Fibroblast of mammary gland (primary cell): ENCODE measurements at places on chromosomes 5 and 9.

DNA sequence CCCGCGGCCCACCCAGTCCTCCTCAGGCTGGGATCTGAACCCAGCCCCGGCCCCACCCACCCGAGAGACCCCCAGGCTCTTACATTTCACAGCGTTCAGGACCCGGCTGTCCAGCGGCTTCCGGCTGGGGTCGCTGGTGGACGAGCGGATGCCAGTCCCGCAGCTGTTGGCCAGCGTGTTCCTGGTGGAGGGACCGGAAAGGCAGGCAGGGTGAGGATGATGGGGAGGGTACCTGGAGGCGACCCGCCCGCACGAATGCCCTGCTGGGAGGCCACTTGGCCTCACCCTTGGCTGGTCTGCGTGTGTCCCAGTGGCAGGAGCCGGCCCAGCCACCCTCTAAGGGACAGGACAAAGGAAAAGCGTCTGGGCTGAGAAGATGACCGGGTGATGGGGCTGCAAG is 51.9 kb upstream of the UBAC1 start:
- DNase-seq: no peak

DNA sequence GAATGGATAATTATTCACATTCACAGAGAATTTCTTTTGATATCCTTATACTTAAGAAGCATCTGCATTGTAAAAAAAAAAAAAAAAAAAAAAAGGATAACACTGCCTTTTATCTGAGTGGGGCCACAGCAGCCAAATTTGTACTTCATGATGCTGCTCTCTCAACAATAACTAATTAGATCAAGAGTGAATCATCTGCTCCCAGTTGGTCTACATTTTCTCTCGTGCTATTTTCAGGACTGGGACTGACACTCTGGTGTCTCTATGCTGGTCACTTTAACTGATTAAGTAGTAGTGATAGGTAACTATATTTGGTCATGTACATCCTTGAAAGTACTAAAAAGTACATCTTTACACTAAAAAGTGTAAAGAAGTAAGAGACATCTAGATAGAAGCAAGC is 90.1 kb downstream of the RFX3 start:
- peak; percentile 12 for DNase-seq

GRCh38 chr9:122212473-122213004 is 16.2 kb downstream of the LHX6 start:
- DNase-seq: no peak

GRCh38 chr9:71607461-71607881 is 160.8 kb downstream of the CEMIP2 start:
- peak; percentile 9 for DNase-seq

DNA sequence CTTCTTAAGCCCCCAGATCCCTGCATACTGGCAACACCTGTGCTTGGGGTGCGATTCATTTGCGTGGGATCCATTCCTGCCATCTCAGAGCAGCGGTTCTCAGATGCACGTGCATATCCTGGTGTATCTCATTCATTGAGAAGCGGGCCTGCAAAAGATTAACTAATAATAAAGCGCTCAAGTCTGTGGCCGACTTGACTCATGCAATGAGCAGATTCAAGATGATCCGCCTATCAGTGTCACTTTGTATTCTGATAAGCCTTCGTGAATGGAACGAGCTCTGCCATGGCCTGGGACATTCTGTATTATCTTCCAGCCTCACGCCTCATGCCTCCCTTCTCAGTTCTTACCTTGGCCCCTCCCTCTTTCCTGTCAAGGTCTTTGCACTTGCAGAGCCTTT is 22.3 kb downstream of the C1QTNF2 start:
- no peak for DNase-seq

DNA sequence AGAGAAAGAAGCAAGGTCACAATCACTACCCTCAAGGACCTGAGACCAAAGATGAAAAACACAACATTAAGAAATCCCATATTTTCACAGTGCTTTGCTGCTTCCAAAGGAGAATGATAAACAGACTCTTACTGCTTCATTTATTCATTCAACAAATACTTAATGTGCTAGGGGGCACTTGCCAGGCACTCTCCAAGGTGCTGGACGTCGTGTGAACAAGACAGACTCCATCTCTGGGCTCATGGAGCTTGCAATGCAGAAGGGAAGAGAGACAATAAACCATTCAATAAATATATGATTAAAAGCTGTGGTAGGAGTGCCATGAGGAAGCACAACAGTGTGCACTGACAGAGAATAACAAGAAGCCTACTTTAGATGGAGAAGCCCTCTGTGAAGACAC is 327.7 kb downstream of the CDK5RAP2 start:
- DNase-seq: peak; percentile 1

GRCh38 chr9:124231095-124231737 is 26.5 kb upstream of the NEK6 start:
- no peak for DNase-seq

DNA sequence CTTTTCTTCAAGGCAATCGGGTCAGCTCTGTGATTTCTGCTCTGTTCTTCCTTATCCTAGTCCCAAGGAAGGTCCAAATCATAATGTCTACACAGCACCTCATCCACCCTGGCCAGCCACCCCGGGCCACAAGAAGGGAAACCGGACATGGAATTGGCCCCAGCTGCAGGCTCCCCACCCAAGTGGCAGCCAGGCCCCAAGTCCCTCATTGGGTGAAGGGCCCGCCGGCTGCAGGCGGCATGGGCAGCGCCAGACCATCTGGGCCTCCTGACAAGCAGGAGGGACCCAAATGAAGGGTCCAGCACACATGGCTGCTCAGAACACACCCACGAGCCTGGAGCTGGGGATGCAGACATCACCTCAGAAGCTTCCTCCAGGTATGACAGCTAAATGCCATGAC is 33.7 kb downstream of the BICD2 start:
- DNase-seq: no peak

DNA sequence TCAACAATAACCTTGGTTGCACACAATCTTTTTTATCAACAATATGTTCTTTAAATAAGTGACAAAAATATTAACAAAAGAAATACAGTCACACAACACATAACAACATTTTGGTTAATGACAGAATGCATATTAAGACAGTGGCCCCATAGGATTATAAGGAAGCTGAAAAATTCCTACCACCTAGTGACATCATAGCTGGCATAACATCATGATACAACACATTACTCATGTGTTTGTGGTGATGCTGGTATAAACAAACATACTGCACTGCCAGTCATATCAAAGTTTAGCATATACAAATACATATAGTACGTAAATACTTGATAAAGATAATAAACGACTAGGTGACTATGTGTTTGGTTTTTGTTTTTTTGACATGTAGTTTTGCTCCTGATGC is 344.8 kb upstream of the POU5F2 start:
- DNase-seq: peak; percentile 6

DNA sequence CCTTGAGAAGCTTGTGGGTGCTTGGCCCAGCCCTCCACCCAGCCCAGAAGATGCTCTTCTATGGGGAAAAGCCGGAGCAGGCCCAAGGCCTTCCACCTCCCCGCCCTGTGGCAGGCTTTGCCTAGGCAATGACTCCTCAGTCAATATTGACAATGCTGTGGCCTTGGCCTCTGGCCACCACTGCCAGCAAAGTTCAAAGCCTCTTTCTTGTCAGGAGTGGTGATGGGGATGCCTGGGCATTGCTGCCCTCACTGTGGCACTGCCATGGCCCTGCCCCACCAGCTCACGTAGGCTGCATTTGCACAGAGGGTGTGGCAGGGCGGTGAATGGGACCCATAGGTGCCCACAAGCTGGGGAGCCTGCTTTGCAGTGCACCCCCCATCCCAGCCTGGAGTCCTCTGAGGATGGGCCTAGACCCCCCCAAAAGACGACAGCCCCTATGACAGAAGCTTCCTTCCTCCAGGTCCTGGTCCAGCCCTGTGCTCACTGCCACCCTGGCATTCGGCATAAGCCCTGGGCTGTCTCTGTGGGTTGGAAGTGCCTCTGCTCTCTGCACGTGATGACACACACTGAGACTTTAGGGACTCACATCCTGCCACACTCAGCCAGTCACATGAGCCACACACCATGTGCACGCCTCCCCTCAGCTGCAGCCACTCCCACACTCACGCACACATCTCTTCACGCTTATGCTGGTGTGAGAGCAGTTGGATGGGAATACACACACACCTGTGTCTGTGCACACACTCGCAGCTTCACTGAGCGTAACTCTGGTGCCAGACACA is 31.1 kb downstream of the MORN5 start:
- no peak for DNase-seq

DNA sequence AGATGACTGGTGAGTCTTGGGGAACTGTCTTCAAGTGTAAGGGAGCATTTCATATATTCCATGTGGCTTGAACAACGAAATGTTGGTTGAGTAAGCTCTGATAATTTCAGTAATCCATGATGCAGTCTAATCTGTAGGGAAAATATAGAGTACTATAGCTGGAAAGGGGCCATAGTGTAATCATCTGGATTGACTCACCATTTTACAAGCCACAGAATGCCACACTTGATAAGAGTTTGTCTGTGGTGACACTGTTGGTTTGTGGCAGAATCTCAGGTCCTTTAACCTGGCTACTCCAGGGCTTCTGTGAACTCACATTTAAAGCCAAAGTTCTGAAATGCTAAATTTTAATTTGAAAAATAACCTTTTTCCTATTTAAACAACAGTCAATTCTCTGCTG is 16.3 kb upstream of the MAML1 start:
- no peak for DNase-seq

DNA sequence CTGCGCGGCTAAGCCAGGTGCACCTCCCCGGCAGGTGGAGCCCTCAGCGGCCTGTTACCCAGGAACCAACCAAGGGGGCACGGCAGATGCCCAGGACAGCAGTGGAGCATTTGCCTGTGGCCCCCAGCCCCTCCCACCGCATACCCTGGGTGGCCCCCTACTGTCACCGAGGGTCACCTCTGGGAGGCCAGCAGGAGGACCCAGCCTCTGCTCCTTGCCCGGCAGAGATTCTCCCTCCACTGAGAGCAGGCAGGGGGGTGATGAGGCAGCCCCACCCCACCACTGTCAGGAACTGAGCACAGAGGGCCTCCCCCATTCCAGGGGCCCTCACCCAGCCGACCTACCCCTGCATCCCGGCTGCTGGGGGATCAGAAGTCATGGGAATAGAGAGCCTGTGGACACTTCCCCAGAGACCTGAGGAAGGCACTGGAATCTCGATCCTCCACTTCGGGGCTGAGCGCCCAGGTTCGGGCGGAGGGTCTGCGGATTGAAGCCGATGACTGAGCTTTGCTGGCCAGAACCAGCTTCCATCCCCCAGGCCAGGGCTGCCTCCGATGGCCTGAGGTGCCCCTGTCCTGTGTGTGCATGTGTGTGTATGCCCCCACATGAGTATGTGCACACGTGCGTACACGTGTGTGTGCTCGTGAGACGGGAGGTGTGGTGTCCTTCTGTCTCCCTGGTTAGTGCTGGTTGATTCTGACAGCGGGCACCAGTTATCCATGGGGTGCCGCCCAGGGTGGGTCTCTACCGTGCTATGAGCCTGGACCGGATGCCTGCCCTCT is at the start of gene QRFP:
Gene QRFP (minus strand): TSS at position 580 of the 782 bp plus-strand sequence. CDS start 2,974 bp downstream, outside the sequence.
- no peak for DNase-seq

- no peak for DNase-seq
Observed at GRCh38 chr5:139925650-139926640, 117.2 kb downstream of the NRG2 start.

DNA sequence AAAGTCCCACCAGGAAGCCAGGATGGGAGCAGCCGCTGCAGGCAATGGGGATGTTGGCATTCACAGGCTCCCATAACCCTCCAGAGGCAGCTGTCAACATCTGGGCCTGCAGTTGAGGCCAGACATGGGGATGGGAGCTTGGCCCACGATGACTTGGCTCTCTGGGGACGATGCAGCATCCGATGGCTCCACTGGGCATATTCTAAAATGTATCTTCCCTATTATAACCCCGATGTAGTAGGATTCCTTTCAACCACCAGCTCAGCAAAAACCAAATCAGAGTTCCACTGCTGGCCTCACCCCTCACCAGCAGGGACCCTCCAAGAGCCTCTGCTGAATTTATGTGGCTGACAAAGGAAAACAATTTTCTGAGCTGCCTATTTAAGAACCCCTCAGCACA is 7.1 kb downstream of the SPRY4 start:
- peak; percentile 38 for DNase-seq

GRCh38 chr9:90309809-90310520 is 332.7 kb downstream of the DIRAS2 start:
- DNase-seq: no peak

DNA sequence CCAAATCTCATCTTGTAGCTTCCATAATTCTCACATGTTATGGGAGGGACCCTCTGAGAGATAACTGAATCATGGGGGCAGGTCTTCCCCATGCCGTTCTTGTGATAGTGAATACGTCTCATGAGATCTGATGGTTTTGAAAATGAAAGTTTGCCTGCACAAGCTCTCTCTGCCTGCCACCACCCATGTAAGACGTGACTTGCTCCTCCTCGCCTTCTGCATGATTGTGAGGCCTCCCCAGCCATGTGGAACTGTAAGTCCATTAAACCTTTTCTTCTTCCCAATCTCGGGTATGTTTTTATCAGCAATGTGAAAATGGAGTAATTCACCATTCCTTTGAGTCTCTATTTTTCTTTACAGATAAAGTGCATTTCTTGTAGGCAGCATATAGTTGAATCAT is 66.9 kb upstream of the FNIP1 start:
- no peak for DNase-seq

DNA sequence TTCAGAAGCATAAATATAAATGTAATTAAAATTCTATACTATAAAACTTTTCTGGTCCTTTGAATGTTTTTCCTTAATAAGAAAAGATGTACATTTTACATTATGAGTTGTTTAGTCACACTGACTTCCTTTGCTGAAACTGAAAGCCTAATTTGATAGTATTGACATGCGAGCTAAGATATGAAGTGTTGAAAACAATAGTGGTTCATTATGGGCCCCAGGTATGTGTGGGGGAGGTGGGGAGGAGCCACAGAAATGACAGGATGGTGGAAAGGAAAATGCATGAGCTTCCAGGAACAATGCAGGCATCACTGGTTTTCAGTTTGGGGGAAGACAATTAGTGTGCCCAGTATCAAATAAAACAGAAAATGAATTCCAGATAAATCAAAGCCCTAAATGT is 35.4 kb upstream of the RLN1 start:
- DNase-seq: no peak

GRCh38 chr9:83707518-83707767 is 315 bp downstream of the UBQLN1 start:
- DNase-seq: no peak

DNA sequence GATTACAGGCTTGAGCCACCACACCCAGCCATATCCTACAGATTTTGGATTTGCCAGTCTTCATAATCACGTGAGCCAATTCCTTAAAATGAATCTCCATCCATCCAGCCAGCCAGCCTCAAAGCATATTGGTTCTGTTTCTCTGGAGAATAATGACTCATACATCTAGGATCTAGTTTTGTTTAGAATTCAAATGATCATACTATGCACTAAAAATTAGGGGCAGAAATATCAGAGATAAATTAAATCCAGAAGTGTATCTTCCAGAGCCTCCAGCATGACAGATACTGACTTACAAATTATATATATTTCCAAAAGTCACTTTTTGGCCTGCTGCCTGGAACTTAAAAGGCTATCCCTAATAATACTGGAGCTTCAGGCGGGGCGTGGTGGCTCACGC is 119.1 kb upstream of the NR5A1 start:
- peak; percentile 74 for DNase-seq

GRCh38 chr9:20713172-20713571 is 29.1 kb downstream of the FOCAD start:
- no peak for DNase-seq
